EH (cell line): ENCODE measurements at places on chromosomes 1 and 21.

DNA sequence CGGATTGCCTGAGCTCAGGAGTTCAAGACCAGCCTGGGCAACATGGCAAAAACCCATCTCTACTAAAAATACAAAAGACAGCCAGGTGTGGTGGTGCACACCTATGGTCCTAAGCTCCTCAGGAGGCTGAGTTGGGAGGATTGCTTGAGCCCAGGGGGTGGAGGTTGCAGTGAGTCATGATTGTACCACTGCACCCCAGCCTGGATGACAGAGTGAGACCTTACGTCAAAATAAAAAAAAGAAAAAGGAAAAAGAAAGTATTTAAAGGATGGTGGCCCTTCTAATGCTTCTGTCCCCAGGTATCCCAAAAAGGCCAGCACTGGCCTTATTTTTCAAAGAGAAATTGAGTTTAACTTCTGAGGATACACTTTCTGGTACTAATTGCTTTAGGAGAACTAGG lies 1.7 kb downstream of the IKBKE start:
- no peak for DNase-seq

GRCh38 chr1:9006956-9007615 lies 19.1 kb downstream of the SLC2A7 start:
- no peak for DNase-seq

DNA sequence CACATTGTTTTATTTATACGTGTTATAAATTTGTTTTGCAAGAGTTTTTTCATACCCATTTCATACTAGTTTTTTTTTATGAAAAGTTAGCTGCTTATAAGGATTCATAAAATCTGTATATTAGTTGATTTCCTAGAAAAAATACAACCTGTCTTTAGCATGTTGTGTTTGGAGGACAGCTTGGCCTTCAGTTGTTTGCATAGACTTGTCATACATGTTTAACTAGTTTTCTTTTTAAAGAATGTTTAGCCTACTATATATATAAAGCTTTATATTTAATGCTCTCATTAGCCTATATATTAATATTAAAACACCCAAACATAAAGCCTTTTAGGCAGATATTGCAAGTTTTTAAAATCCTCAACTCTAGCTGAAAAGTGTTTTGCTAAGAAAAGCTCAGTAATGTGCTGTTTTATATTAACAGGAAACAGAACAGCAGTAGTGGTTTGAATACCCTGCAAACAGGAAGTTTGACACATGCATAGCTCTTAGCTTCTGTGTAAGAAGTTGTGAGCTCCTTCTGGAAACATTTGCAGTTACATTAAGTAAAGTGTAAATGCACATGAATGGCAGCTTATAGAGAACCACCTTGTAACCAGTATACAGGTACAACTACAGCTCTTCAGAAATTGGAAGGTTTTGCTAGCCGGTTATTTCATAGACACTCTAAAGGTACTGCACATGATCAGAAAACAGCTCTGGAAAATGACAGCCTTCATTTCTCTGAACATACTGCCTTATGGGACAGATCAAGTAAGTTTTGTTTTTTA lies at the start of gene PRKACB:
PRKACB (plus strand) TSS at position 476 of the 770 bp plus-strand sequence; CDS start at position 567, 91 bp downstream.
- DNase-seq: peak; percentile 59

- peak; percentile 57 for DNase-seq
Measured at GRCh38 chr1:92356956-92357355, 58.1 kb downstream of the RPAP2 start.

- peak; percentile 34 for DNase-seq
Measured at GRCh38 chr1:1157914-1158710, 15.6 kb upstream of the TTLL10 start.

GRCh38 chr21:33071770-33072306 lies 1.9 kb downstream of the OLIG1 start:
- peak; percentile 11 for DNase-seq

GRCh38 chr1:43021547-43022474 lies 63.1 kb upstream of the SLC2A1 start:
- no peak for DNase-seq

GRCh38 chr1:36606641-36607262 lies 124.0 kb upstream of the CSF3R start:
- DNase-seq: no peak

DNA sequence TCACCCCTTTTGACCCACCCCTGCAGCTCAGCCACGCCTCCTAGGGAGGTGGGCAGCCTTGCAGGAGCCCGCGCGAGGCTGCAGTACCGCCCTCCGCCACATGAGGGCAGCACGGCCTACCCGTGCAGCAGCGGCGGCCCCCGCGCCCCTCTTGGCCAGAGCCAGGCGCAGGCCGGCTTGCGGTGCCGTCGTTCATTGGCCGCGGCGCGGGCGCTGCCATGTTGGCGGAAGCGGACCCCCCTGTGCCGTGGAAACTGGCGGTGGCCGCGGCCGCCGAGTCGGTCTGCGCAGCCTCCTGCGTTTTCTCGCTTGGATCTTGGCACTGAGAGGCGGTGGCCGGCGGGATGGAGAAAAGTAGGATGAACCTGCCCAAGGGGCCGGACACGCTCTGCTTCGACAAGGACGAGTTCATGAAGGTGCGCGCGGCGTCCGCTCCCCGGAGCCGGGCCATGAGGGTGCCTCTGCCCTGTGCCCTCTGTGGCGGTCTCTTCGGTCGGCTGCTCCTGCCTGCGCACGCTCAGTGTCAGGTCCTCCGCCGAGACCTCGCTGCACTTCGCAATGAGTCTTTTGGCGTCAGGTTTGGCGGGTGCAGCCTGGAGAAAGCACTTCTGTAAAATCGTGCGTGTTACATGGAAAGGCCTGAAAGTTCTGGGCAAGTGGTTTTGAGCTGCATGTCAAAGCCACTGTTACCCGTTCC lies at the start of gene COG2:
COG2 (plus strand) TSS at position 219 of the 697 bp plus-strand sequence; CDS start at position 345, 126 bp downstream.
- peak; percentile 92 for DNase-seq

DNA sequence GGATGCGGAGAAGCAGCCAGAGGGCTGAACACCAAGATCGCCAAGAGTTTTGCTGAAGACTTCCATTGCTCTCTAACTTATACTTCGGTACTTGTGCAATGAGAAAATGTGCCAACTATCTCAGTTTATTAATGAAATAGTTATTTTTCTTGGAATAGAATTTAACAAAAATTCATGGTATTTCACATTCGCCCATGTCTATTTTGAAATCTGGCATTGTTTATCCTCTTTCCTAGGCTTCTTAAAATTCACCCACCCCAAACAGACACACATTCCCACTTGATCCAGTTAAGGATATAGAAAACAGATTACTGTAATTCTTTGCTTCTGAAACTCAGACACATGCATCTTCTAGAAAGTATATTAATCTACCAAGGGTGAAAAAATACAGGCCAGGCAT lies 56.3 kb upstream of the ADAMTS5 start:
- peak; percentile 57 for DNase-seq

DNA sequence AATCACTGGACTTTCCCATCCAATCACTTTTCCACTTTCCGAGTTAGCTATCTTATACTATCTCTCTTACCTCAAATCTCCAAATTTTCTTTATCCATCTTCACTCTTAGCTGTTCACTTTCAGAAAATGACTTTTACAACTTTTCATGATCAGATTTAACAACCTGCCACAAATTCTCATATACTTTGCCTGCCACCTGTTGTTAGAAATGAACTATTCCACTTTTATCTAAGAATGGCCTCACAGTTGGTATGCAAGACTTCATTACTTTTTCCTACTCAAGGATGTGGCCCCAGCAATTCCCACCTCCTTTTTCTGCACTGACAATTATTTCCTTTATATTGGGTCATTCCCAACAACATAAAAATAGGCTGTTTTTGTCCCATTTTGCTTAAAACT lies 93.6 kb upstream of the DEPDC1 start:
- DNase-seq: no peak

DNA sequence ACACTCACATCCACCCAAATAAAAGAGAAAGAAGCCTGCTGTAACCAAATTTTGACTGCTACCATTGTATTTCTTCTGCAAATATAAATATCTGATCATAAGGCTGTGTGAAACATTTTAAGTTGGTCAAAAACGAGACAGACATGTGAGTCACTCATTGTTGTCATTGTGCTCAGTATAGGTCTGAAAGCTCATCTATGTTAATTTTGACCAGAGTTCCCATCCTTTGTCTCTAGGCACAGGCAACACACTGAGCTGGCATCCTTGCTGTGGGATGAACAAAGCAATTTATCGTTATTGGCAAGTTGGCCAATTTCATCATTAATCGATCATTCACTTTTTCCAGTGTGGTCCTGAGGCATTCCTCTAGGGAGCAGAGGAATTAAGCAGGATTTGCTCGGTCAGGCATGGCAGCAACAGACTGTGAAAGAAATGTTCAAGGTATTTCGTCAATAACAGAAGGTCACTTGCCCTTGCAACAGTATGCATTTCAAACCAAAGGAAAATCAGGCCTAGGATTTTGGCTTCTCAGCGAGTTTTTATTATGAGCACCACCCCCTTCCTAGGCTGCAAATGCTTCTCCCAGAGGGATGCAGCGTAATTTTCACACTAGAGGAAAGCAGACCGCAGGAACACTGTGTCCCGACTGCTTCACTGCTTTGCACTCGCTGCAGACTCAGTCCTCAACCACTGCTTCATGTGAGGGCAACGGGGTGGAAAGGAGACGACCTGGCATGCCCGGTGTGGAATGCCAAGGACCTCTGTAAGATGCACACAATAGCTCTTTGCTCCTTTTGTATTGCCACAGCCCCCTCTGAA lies 87.9 kb upstream of the SMYD2 start:
- no peak for DNase-seq

DNA sequence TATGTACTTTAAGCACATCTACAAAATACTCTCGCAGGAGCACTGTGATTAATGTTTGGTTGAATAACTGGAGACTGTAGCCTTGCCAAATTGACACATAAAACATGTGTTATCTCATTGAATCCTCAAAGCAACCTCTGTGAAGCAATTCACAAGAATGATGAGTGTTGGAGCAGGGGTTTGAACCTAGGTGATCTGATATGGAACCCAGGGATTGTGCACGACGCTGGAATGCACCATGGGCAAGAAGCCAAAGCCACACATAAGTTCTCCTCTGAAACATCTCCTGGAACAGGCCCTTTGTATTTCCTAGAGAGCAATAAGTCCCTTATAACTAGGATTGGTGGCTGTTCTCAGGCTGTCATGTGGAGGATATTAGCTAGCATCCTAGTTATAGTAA lies 124.6 kb upstream of the IVNS1ABP start:
- DNase-seq: peak; percentile 88

- no peak for DNase-seq
Measured at GRCh38 chr1:110544753-110545152, 25.8 kb upstream of the KCNA10 start.

DNA sequence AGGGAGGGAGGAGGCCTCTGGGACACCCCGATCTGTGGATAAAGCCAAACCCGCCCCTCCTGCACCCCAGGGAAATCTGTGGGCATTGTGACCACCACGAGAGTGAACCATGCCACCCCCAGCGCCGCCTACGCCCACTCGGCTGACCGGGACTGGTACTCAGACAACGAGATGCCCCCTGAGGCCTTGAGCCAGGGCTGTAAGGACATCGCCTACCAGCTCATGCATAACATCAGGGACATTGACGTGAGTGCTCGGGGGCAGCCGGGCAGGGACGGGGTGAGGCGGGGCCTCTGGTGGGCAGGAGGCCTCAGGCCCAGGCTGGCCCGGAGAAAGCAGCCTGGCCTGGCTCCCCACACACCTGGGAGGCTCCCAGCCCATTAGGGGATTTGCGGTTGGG lies 54.7 kb downstream of the ALPL start:
- no peak for DNase-seq

DNA sequence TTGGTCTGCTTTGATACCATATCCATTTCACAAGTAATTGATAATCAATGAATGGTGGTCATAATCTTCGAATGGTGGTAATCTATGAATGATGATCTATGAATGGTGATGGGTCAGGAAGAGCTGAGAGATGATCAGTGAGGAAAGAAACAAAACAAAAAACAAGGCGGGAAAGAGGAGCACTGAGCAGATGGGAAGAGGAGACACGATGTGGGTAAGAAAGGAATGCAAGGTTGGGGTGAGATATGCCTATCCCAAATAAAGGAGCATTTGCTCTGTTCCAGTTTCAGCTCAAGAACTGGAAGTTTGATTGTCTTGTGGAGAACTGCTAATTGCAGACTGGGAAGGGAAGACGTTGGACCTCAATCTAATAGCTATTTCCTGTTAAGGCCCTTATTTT lies 73.8 kb downstream of the CENPF start:
- no peak for DNase-seq

- peak; percentile 29 for DNase-seq
Measured at GRCh38 chr1:7430691-7431090, 340.4 kb upstream of the VAMP3 start.

DNA sequence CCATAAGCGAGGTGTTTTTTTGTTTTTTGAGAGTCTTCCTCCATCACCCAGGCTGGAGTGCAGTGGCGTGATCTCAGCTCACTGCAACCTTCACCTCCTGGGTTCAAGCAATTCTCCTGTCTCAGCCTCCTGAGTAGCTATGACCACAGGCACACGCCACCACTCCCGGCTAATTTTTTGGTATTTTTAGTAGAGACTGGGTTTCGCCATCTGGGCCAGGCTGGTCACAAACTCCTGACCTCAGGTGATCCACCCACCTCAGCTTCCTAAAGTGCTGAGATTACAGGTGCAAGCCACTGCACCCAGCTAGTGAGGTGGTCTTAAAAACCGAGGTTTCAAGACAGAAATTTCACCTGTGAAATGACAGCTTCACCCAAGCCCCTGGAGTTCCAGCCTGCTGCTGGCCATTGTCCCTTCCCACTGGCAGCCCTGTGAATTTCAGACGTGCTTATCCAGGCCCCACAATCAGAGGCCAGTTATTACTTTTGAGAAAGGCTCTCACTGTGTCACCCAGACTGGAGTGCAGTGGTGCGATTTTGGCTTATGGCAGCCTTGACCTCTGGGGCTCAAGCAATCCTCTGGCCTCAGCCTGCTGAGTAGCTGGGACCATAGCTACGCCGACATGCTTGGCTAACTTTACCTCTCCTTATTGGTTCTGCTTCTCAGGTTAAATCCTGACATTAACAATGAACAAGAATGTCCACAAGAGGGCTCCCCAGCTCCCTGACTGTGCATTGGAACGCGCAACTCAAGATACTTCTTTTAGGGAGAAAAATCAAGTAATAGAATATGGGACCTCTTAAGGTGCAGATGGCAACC lies 19.4 kb downstream of the ENO1 start:
- peak; percentile 68 for DNase-seq

DNA sequence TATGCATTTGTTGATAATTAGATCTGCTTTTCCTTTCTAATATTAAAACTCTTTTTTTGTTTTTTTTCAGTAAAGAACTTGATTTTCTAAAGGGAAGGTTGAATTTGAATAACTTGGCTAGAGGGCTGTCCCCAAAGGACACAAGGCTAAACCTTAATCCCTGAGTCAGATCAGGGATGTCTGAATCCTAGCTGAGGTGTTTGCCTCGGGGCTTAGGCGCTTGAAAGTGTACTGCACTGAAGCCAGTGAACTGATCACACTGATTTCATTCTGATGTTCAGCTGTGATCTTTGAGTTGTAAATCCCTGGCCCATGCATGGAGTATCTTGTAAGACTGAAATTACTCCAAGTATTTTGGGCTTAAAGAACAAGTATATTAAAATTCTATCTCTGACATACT lies 42.8 kb downstream of the MTR start:
- no peak for DNase-seq
